ENCODE measurements at places on chromosomes 2 and 18. TPM values are rescaled to one million over a fixed set of nuclear protein-coding genes. Genes with fewer than 3 reads are reported as not detected.

RUFY4 gene
- total RNA-seq, result not detected

GRCh38 chr2:67156796-67157195 lies 240.3 kb upstream of the ETAA1 start:
- no peaks in the 10 kb centered on the region for H3K27me3 ChIP-seq
- DNase-seq, result no peak
- H3K36me3 ChIP-seq, result no peaks in the 10 kb centered on the region
- no peaks in the 10 kb centered on the region for H3K4me1 ChIP-seq
- no peak overlapping the region for H3K4me3 ChIP-seq
- H3K27ac ChIP-seq, result no peak overlapping the region

GRCh38 chr18:76394780-76395476 lies 100.1 kb downstream of the ZNF516 start:
- peak; percentile 3 for DNase-seq
- no peaks in the 10 kb centered on the region for H3K4me1 ChIP-seq
- H3K27me3 ChIP-seq, result no peaks in the 10 kb centered on the region
- H3K27ac ChIP-seq, result no peak overlapping the region

PIEZO2 gene
- total RNA-seq, result 11.1 TPM

DCDC2C gene
- not detected for total RNA-seq

GCG gene
- total RNA-seq, result 92.8 TPM

- no peaks in the 10 kb centered on the region for H3K4me1 ChIP-seq
- no peak for DNase-seq
- H3K27me3 ChIP-seq, result no peaks in the 10 kb centered on the region
- no peak overlapping the region for H3K27ac ChIP-seq
- H3K4me3 ChIP-seq, result no peak overlapping the region
- no peaks in the 10 kb centered on the region for H3K36me3 ChIP-seq
Observed at GRCh38 chr2:128178650-128179460, 87.9 kb downstream of the UGGT1 start.

DNA sequence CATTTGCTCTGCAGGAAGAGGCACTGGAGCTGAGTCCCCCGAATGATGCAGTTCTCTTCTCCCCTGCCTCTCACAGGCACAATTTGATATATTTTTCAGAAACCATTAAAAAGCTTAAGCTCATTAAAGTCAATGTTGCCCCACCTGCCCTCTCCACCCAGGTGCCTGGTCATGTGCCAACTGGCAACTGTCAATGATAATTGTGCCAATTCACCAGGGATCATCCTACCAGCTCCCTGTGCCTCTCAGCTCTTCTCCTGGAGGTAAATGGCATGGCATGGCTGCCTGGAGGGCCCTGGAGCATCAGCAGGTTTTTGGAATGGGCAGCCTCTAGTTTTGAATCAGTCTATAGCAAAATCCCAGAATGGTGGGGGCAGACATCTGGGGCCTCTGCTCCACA lies 279.6 kb upstream of the ID2 start:
- no peak overlapping the region for H3K4me3 ChIP-seq
- H3K4me1 ChIP-seq, result no peaks in the 10 kb centered on the region
- no peaks in the 10 kb centered on the region for H3K27me3 ChIP-seq
- H3K36me3 ChIP-seq, result no peaks in the 10 kb centered on the region

- peak overlapping the region; percentile 90 for H3K27ac ChIP-seq
- no peaks in the 10 kb centered on the region for H3K36me3 ChIP-seq
- no peaks in the 10 kb centered on the region for H3K27me3 ChIP-seq
Observed at GRCh38 chr2:70979180-70979488, 704 bp downstream of the ANKRD53 start.

DNA sequence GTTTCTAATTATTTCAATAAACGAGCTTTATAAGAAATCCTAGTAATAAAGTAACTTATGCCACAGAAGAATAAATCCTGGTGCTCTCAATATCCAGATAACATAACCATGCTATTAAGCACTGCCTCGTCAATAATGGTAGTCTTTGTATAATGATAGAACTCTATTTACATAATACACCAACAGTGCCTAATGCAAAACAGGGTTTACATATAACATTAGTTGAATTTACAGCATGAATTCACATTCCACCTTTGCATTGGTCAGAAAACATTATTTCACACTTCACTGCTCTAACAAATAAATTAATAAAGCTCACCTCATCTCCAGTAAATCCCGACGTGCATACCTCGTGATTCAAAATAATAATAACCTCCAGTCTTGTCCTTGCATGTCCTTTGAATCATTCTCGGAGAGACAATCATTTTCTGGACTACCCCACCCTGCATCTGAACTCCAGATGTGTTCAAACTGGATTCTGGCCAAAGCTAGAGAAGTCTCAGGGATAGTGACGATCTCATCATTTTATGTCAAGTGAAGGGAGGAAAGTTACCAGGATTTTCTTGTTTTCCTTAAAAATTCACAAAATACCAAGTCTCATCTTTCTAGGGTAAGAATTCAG lies 189.2 kb downstream of the NCKAP5 start:
- no peaks in the 10 kb centered on the region for H3K36me3 ChIP-seq
- no peaks in the 10 kb centered on the region for H3K4me1 ChIP-seq
- DNase-seq, result no peak
- H3K4me3 ChIP-seq, result no peak overlapping the region

DNA sequence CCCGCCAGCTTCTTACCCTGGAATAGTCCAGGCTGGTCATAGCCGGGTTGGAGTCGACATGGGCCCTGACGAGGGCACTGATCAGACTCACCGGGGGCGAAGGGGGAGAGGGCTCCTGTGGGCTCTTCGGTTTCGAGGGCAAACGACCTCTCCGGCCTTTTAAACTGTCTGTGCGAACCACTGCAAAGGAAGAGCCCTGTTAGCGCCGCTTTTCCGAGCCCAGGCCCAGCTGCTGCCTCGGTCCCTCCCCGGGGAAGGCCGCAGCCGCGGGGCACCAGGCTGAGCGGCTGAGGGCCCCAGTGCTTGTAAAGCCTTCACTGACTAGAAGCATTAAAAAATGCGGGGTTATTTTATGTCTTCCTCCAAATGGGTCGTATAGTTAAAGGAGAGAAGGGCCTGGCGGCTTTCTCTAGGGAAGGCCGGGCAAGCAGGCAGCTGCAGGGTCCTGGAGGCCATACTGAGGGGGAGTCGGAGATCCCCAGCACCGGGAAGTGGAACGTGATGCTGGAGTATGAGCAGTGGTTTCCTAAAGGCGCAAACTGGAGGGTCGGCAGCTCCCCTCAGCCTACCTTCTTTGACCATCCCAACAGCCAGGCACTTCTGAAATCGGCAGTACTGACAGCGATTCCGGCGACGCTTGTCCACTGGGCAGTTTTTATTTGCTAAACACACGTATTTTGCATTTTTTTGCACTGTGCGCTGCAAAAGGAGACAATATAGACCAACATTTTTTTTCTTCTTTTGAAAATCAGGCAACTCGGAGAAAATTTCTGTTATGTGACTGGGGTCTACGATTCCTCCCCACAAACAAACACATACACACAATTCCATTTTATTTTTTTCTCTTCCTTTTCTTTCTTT lies 4.5 kb downstream of the NR4A2 start:
- no peaks in the 10 kb centered on the region for H3K27me3 ChIP-seq
- no peaks in the 10 kb centered on the region for H3K4me1 ChIP-seq

TIA1 gene
- 35.8 TPM for total RNA-seq

- H3K27me3 ChIP-seq, result no peaks in the 10 kb centered on the region
- H3K4me3 ChIP-seq, result no peak overlapping the region
- no peaks in the 10 kb centered on the region for H3K4me1 ChIP-seq
- no peak overlapping the region for H3K27ac ChIP-seq
Observed at GRCh38 chr2:198277181-198277580, 472.8 kb downstream of the PLCL1 start.

DNA sequence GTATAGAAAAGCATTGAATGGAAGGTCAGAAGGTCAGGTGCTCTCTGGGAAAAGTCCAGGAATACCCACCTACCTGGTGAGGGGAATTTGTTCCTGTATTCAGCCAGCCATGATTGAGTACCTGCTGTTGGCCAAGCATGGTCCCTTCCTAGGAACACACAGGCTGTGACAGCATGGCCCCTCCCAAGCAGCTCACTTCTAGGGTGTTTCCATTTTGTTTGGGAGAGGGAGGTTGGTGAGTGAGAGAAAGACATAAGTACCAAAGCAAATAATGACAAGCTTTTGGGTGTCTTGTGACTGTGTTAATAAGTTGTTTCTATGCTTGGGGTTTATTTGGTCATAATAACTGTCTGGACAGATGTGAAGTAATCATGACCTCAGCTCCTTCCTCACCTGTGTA lies 46.3 kb downstream of the CABLES1 start:
- no peak for DNase-seq
- H3K36me3 ChIP-seq, result no peaks in the 10 kb centered on the region
- no peaks in the 10 kb centered on the region for H3K27me3 ChIP-seq
- no peak overlapping the region for H3K4me3 ChIP-seq

GRHL1 gene
- total RNA-seq, result 2.5 TPM

GRCh38 chr2:104473546-104473945 lies 380.4 kb upstream of the POU3F3 start:
- H3K4me3 ChIP-seq, result no peak overlapping the region
- H3K27me3 ChIP-seq, result no peaks in the 10 kb centered on the region
- H3K4me1 ChIP-seq, result no peaks in the 10 kb centered on the region
- H3K27ac ChIP-seq, result no peak overlapping the region
- no peaks in the 10 kb centered on the region for H3K36me3 ChIP-seq

GRCh38 chr2:17871639-17872038 lies 6.8 kb upstream of the KCNS3 start:
- H3K4me1 ChIP-seq, result no peaks in the 10 kb centered on the region
- H3K27me3 ChIP-seq, result no peaks in the 10 kb centered on the region
- H3K27ac ChIP-seq, result no peak overlapping the region
- H3K4me3 ChIP-seq, result no peak overlapping the region
- no peaks in the 10 kb centered on the region for H3K36me3 ChIP-seq

CHRNG gene
- not detected for total RNA-seq

ERFE gene
- 0.14 TPM for total RNA-seq

DNA sequence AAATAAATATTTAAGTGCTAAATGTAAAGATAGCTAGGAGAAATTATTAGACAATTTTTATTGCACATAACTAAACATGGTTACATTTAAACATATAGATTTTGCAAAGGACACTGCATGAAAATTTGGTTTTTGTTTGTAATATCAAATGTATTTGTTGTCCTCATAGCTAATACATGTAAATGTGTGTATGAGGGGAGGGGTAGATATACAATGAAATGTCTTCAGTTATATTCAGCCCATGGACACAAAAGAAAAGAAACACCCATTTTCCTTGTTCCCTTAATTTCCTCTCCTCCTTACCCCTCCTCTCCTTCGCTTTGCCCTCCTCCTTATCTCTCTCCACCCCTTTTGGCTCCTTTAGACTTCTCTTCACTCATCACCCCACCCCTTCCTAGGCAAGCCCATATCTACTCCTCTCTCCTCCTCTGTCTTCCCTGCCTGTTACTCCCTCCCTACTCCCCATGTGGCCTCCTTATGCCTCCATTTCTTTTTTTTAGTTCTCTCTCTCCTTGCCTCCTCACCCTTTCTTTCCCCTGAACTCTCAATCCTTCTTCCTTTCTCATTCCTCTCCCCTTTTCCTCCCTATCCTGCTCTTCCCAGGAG lies 1.4 kb downstream of the COL3A1 start:
- no peaks in the 10 kb centered on the region for H3K4me1 ChIP-seq
- no peaks in the 10 kb centered on the region for H3K27me3 ChIP-seq
- no peaks in the 10 kb centered on the region for H3K36me3 ChIP-seq
- DNase-seq, result no peak
- H3K27ac ChIP-seq, result peak overlapping the region; percentile 19

DNA sequence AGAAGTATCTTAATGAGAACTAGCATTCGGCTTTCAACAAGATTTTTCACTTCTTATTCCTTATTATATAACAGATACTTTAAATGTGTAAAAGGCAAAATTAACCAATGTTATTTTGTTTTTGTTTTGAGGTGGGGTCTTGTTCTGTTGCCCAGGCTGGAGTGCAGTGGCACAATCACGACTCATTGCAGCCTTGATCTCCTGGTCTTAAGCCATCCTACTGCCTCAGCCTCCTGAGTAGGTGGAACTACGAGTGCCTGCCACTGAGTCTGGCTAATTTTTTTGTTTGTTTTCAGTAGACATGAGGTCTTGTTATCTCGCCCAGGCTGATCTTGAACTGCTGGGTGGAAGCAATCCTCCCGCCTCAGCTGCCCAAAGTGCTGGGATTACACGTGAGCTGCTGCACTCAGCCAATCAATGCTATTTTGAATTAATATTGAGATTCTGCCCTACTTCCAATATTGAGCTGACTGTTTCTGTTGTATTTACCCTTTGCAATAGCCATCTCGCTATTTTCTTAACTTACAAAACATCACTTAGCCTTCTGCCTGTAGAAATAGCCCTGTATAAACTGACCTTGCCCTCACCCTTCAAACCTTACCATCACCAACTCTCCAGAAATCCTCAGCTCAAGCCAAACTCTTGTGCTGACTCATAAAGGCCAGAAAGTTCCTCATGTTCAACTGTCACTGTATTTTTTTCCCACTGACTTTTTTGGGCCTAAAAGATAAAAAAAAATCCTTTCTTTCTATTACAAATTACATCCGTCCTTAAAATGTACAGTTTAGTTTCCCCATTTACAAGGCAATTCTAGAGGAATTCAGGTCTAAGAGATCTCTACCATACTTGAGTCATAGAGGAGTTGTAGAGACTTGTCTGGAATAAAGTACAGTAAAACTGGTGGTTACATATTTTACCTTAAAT lies 94.3 kb downstream of the OLA1 start:
- no peak overlapping the region for H3K4me3 ChIP-seq
- no peak for DNase-seq
- H3K27ac ChIP-seq, result no peak overlapping the region
- H3K36me3 ChIP-seq, result no peaks in the 10 kb centered on the region
- H3K4me1 ChIP-seq, result no peaks in the 10 kb centered on the region

FLACC1 gene
- total RNA-seq, result 0.38 TPM

GRCh38 chr18:57755473-57756067 lies 47.5 kb downstream of the ATP8B1 start:
- no peak for DNase-seq

- H3K4me1 ChIP-seq, result peaks cover 6% of the 10 kb centered on the region
- DNase-seq, result no peak
- no peaks in the 10 kb centered on the region for H3K27me3 ChIP-seq
- no peak overlapping the region for H3K4me3 ChIP-seq
- no peaks in the 10 kb centered on the region for H3K36me3 ChIP-seq
Observed at GRCh38 chr2:234680688-234681619, 184.1 kb upstream of the ARL4C start.

DNA sequence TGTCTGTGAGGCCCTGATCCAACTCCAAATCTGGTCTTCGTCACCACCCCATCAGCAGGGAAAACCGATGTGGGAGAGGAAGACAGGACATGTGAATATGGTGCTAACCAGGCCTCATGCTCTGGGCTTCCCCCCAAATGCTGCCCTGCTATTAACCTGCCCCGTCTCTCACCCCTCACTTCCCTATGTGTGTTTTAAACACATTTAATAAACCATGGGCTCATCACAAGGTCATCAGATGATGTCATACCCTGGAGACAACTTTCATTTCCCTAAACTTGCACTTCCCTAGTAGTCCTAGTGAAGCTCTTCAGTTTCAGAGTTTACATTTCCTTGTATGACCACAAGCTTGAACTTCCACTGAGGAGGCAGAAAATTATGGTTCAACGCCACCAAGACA lies 49.9 kb downstream of the CD8B2 start:
- no peaks in the 10 kb centered on the region for H3K36me3 ChIP-seq
- DNase-seq, result no peak
- no peak overlapping the region for H3K4me3 ChIP-seq
- H3K4me1 ChIP-seq, result no peaks in the 10 kb centered on the region

SDC1 gene
- 27.2 TPM for total RNA-seq

LRRTM1 gene
- not detected for total RNA-seq

UGT1A1 gene
- not detected for total RNA-seq

SPP2 gene
- not detected for total RNA-seq

- DNase-seq, result no peak
- H3K4me3 ChIP-seq, result no peak overlapping the region
- H3K27me3 ChIP-seq, result no peaks in the 10 kb centered on the region
- H3K36me3 ChIP-seq, result no peaks in the 10 kb centered on the region
Observed at GRCh38 chr2:230967113-230967512, 28.8 kb upstream of the SPATA3 start.

All from pancreas (tissue), 10 donors.